Stimulated activated CD4-positive, alpha-beta T cell treated with anti-CD3 and anti-CD28 coated beads, Interleukin-2, amount 100 ng/mL, for 48 hours (primary cell): ENCODE measurements at places on chromosomes 4 and X.

GRCh38 chr4:182022909-182023308, 220.3 kb upstream of the TENM3 start:
- no peak for DNase-seq

- no peak for DNase-seq
Observed at GRCh38 chrX:18886005-18886343, 97.9 kb downstream of the PHKA2 start.

DNA sequence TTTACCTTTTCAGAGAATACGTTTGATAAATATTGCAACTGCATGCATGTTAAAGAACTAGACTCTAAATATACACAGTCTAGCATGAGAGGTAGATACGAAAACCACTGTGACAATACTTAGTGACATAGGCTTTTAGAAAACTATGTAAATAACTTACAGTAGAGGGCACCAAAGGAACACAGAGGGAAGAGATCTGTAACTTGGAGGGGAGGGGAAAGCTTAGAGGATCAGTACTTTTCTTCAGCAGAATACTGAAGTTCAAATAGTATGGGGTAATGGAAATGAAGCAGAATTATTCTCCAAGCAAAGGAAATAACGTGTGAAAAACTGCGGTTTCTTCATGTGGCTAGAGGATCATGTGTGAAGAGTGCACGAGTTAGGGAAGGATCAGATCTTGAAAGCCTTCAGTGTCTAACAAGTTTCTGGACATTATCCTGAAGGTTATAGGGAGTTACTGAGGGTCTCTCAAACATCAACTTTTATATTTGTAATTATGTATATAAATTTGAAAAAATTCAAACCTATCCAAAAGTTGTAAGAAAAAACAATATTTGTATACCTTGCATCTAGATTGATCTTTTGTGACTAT, 264.3 kb downstream of the NPFFR2 start:
- no peak for DNase-seq

- DNase-seq: no peak
Observed at GRCh38 chrX:96798982-96799381, 84.7 kb upstream of the RPA4 start.

GRCh38 chrX:101564651-101565050, 14.3 kb downstream of the ARMCX1 start:
- DNase-seq: no peak

DNA sequence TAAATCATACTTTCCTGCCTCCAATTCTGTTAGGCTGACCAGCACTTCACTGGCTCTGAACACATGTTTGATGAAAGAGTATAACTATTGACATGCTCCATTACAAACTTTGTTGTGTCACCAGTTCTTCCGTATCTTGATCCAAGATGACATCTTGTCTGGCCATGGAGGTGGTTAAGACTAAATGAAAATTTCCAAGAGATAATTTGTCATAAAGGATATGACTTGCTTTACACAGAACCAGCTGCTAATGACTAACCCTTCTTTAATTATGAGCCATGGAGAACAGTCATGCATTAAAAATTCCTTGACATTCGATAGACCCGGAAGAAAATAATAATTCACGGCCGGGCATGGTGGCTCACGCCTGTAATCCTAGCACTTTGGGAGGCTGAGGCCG, 17.7 kb upstream of the N4BP2 start:
- DNase-seq: no peak

GRCh38 chrX:88605222-88605583, 141.8 kb upstream of the CPXCR1 start:
- DNase-seq: no peak

DNA sequence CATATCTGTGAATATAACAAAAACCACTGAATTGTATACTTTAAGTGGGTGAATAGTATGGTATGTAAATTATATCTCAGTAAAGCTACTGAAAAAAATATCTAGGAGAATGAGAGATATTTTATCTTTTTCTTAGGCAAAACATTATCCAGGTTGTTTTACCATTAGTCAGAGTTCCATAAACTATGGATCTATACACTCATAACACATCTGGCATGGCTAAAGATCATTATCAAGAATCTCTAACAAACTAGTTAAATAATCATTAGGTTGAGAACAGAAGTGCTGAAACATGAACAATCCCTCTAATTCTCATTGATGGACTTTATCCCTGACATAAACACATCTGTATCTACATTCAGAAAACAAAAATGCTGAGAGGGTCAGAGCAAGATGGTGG, 15.6 kb downstream of the MED14 start:
- DNase-seq: no peak

DNA sequence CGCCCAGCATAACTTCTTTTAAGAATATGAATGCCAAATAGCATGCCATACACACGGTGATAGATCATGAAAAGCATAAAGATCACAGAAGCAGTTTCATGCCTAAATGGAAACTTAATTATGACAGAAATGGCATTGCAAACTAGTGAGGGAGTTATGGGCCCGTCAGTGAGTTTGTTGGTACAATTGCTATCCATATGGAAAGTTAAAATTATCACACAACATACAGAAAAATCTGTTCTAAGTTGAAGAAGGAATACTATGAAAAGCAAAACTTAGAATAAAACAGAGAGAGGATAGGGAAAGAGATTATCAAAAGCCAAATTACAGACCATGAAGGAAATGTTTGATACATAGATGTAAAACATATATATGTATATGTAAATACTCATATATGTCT, 30.2 kb upstream of the RAP1GDS1 start:
- DNase-seq: no peak

GRCh38 chr4:81566161-81566591, 94.5 kb upstream of the RASGEF1B start:
- no peak for DNase-seq

GRCh38 chrX:18676470-18676869, 4.6 kb upstream of the RS1 start:
- DNase-seq: no peak

DNA sequence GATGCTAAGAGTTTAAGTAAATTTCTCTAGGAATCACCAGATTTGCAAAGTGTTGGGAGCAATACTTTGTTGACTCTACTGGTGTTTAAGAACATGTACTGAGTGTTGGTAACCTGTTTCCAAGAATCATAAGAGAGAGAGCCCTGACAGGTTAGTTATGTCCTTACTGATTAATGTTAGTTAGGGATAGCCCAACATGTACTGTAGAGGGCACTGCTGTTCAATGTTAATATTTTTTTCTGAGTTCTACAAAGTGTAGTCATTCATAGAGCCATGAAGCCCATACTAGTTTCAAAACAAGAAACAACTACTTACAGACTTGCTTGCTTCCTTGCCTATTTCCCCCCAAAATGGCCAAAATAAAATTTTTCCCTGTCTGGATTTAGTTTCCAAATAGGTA, 11.9 kb downstream of the TMPRSS11D start:
- DNase-seq: no peak

- no peak for DNase-seq
Observed at GRCh38 chr4:109947457-109947856, 34.8 kb downstream of the EGF start.

DNA sequence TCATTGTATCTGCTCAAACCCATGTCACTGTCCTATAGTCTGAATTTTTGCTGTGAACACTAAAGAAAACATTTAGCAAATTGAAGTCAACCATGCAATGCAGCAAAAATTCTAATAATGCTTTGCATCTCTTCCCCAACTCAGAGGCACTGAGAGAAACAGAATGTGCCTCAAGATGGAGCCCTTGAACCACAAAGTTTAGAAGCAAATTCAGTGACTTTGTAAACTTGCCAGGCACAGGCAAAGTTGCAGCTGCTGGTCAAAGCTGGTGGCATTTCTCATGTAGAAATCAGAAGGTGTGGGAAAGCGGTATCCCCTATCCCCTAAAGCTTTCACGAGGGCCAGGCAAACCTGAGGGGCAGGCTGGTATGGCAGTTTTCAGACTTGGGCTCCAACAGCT, 121.7 kb upstream of the DIPK2B start:
- no peak for DNase-seq

GRCh38 chr4:151267104-151267503, 9.9 kb upstream of the PRSS48 start:
- no peak for DNase-seq

GRCh38 chr4:140092094-140092851, 61.7 kb downstream of the MAML3 start:
- no peak for DNase-seq

DNA sequence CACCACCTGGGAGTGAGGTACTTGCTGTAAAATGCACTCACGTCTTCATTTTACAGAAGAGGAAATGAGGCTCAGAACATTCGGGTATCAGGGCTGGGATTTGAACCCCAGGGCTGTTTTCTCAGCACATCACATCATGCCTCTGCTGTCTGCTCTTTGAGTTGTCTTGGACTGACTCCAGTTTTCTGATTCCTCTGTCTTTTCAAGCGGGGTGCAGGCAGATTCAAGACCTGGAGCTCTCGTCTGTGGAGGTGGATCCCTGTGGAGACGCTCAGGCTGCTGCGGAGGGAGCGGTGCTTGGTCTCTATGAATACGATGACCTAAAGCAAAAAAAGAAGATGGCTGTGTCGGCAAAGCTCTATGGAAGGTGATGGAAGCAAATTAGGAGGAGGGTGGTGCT, 6.3 kb downstream of the LAP3 start:
- no peak for DNase-seq

- no peak for DNase-seq
Observed at GRCh38 chrX:154351183-154352011, 23.0 kb downstream of the FLNA start.

GRCh38 chr4:112296949-112297880, at the start of gene ALPK1:
TSS of gene ALPK1 (plus strand) at chr4:112297369.
- DNase-seq: no peak

- DNase-seq: no peak
Observed at GRCh38 chr4:67396008-67396407, 149.3 kb downstream of the CENPC start.

DNA sequence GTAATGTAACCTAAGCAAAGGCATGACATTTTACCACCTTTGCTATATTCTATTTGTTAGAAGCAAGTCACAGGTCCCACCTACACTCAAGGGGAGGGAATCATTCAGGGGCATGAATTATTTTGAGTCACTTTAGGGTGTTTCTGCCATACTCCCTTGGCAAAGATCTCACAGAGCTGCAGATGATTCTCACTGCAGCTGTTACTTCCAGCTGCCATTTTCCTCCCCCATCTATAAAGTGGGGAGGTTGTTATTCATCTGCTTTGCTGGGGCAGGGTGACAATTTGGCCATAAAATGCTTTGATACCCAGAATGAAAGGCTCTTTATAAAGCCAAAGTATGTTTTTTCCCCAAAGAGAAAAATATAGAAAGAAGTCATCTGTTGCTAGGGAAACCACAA, 136.5 kb upstream of the SMIM31 start:
- no peak for DNase-seq

- no peak for DNase-seq
Observed at GRCh38 chr4:141759796-141760425, 123.5 kb downstream of the IL15 start.

GRCh38 chr4:94545296-94545695, 93.6 kb downstream of the PDLIM5 start:
- no peak for DNase-seq

DNA sequence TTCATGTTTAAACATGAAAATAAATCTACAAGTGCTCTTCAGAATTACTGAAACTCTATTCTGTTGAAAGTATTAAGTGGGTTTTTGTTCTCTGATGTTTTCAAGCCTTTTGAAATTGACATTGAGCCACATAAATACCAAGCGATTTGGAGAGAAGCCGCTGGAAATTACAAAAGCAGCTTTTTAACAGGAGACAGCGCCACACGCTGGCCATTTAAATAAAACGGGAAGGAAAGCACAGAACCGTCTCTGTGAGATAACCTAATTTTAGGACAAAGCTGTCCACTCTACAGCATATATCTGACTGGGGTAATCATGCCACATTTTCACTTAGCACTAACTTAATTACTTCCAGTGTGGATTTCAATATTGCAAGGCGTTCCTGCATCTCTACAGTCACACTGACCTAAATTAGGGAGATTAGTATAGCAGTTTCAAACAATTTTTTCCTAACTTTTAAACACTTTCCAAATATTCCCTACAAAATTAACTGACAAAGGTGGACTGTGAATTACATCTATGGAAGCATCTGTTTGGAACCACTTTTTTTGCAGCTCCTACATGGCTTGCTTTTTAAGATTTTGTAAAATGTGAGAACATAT, 6.8 kb upstream of the ANOS1 start:
- DNase-seq: peak; percentile 12

- DNase-seq: no peak
Observed at GRCh38 chr4:11596989-11597388, 168.3 kb upstream of the HS3ST1 start.

GRCh38 chr4:74822603-74823002, 28.3 kb upstream of the BTC start:
- DNase-seq: no peak

- DNase-seq: no peak
Observed at GRCh38 chr4:57763070-57763469, 652.9 kb upstream of the IGFBP7 start.

DNA sequence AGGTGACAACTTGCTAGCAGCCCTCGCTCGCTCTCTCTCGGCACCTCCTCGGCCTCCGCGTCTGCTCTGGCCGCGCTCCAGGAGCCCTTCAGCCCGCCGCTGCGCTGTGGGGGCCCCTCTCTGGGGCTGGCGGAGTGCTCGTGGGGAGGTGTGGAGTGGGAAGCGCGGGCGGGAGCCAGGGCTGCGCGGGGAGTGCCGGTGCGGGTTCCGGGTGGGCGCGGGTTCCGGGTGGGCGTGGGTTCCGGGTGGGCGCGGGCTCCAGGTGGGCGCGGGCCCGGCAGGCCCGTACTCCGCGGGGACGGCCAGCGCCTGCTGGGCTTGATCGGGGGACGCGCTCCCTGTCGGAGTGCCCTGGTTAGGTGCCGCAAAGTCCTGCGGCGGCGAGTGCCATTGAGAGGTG, 384.3 kb downstream of the GPM6A start:
- DNase-seq: no peak

DNA sequence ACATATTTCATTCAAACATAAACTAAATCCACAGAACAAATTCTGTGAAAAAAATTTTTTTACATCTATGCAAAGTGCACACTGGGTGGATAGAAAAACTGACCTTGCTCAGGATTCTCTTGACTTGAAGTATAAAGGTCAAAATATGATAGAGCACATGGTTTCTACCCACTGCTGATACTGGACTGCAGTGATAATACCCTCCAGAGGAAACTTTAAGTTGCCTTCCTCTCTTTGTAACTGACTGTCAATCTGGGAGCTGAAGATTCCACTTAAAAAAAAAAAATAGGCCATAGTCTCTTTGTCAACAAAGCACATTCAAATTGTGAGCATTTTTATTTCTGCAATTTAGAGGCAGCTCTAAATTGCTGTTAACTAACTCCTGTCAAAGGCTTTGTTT, 3.2 kb upstream of the AMMECR1 start:
- DNase-seq: no peak

GRCh38 chr4:103046416-103047290, 27.1 kb upstream of the SLC9B1 start:
- peak; percentile 11 for DNase-seq
